ENCODE measurements at places on chromosomes 7 and 10.

DNA sequence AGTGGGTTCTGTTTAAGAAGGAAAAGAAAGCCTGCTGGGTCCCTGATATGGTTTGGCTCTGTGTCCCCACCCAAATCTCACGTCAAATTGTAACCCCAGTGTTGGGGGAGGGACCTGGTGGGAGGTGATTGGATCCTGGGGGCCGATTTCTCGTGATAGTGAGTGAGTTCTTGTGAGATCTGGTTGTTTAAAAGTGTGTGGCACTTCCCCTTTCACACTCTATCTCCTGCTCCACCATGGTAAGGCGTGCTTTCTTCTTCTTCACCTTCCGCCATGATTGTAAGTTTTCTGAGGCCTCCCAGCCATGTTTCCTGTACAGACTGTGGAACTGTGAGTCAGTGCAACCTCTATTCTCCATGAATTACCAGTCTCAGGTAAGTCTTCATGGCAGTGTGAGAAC is 42.6 kb downstream of the INPP5A start:
- no peak for DNase-seq

DNA sequence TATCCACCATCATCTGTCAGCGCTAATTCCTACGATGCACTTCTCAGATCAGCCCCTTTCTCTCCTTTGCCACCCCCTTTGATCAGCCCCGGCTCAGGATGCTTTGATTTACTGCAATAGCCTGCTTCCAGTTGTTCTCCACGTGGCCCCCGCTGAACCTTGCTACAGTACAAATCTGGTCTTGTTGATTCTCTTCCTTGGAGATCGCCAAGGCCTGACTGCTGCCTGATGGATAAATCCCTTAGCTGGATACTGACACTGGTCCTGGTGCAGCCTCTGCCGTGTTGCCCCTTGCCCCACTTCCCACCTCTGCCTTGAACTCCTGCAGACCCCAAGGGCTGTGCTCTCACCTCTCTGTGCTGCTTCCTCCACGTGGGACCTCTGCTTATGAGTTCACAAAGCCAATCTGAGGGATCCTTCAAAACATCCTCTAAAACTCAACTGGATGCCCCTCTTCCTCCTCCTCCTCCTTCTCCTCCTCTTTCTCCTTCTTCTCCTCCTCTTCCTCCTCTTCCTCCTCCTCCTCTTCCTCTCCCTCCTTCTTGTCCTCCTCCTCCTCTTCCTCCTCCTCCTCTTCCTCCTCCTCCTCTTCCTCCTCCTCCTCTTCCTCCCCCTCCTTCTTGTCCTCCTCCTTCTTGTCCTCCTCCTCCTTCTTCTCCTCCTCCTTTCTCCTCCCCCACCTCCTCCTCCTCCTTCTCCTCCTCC is 15.3 kb downstream of the PLXNA4 start:
- no peak for DNase-seq

DNA sequence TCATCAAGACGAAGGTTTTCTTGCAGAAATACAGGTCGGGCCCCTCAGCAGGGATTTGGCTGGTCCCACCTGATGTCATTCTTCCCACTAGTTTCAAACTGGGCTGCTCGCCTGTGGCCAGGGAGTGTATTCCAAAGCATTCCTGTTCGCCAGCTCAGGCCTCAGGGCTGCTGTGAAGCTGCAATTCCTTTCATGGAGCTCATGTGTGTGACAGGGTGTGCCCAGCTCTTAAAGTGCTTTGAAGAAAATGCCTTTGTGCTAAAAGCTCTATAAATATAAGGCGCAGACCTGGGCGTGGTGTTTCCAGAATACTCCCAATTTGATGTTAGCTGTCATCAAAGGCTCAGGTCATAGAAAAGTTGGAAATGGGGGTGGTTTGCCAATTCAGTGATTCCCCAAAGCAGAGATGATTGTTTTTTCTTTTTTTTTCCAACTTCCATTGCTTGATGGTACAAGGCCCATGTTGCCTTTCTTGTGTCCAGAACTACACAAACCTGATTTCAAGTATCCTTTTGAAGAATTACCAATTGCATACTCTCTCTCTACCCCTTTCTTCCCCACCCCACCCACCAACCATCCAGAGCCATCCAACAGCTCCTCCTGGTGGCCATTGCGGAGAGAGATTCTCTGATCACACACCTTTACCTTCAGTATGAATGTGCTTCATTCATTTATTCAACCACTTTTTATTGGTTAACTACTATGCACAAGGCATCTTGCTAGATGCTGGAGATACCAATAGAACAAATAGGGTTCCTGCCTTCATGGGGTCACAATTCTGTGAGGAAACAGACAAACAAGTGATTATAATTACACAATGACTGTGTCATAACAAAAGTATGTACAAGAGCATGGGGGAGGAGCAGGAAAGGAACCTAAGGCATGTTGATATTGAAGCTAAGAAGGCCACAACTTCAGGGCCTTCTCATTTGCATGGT is 297.3 kb upstream of the LYZL1 start:
- peak; percentile 32 for DNase-seq

DNA sequence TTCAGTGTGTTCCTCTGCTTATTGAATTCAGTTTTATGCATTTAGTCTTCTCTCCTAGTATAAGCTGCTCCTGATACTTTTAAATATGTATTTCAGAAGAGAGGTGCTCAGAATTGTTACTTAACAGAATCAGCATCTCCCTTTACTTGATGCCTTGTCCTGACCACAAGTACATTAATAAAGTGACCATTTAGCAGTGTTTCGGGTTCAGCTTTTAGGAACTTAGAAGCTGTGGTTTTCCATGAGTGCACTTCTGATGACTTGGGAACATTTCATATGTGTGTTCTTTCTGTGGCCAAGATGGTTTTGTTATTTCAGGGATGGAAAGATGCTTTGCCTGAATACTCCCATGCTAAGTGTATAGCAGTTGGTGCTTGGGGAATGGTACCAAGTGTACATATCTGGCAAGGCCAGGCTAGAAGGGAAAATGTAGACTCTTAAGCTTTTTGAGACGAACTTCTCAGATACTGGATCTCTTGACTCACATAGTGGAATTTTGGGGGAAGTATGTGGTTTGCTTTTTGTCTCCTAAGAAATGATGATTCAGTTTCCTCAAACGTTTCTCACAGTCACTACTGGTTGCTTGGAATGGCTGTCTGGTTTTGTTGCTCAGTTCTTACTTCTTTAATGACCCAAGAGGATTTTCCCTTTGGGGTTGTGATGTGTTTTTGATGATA is 17.2 kb downstream of the SGPL1 start:
- no peak for DNase-seq

DNA sequence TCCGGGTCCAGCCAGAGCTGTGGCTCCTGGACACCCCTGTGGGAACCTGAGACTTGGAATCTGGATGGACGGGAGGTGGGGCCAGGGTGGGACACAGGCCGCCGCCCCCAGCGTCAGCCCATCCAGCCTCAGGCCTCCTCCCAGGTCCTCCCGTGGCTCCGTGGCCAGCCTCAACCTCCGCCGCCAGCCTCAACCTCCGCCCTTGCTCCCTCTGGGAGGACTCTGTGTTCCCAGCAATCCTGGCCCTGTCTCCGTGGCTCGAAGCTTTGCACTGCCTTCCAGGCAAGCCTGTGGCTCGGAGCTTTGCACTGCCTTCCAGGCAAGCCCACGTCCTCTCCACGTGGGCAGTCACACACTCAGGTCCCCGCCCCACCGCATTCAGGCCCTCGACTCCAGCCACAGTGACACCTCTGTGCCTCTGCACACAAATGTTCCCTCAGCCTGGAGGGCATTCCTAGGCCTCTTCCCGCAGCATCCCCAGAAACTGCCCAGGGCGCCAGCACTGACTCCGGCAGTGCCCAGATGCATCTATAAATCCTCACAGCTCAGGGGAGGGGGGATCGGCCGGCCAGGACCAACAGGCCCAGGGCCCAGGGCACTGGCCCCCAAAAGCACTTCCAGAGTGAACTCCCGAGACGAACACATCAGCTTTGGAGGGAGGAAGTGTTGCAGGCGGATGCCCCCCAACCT is 44.7 kb upstream of the PDGFA start:
- DNase-seq: no peak

DNA sequence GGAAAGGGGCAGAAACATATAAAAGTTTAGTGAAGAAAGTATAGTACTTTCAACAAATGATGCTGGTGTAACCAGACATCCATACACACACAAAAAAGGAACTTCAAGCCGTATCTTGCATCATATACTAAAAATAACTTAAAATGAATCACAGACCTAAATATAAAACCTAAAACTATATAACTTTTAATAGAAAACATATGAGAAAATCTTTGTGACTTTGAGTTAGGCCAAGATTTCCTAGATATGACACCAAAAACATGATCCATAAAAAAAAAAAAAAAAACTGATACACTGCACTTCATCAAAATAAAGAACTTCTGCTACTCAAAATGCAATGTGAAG is 40.9 kb downstream of the NUDCD3 start:
- no peak for DNase-seq

GRCh38 chr7:130216750-130217149 is 9.1 kb downstream of the SSMEM1 start:
- no peak for DNase-seq

GRCh38 chr7:99404235-99404976 is 4.0 kb downstream of the PDAP1 start:
- no peak for DNase-seq

- peak; percentile 46 for DNase-seq
These were observed 198.6 kb downstream of the TRIL start for GRCh38 chr7:28759475-28759971.

- no peak for DNase-seq
These were observed 121.5 kb downstream of the ITIH5 start for GRCh38 chr10:7545261-7545660.

GRCh38 chr10:75407713-75408508 is 6.3 kb upstream of the ZNF503 start:
- DNase-seq: no peak

DNA sequence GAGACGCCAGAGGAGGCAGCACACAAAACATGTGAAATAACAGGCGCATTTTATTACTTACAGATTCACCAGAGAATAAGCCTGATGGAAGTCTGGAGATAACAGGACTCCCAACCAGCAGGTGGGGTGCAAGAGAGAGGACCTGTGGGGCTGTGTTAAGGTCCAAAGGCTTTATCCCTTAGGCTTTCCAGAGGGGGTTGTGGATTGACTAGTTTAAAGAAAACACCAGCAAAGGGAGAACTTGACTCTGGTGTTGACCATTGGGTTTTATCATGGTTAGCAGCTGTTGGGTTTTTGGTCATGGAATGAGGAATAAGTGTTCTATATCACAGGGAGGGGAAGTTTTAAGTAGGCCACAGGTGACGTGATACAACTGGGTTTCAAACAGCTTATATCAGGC is 1.6 kb upstream of the CRPPA start:
- no peak for DNase-seq

DNA sequence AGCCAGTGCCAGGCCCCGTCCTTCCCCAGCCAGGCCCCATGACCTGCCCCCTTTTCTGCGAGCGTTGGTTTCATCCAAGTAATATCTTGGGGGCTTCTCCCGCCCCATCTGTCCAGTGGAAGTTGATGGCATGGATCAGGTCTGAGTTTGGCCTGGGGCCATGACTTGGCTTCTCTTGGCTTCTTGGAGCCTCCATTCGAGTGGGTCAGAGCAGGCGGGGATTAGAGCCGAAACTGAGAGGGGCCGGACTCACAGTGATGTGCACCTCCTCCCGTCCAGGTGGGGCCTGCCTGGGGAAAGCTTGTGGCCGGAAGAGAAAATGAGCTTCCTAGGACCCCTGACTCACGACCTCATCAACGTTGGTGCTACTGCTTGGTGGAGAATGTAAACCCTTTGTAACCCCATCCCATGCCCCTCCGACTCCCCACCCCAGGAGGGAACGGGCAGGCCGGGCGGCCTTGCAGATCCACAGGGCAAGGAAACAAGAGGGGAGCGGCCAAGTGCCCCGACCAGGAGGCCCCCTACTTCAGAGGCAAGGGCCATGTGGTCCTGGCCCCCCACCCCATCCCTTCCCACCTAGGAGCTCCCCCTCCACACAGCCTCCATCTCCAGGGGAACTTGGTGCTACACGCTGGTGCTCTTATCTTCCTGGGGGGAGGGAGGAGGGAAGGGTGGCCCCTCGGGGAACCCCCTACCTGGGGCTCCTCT is 15.1 kb upstream of the LIMK1 start:
- DNase-seq: no peak

- DNase-seq: no peak
These were observed 50.7 kb upstream of the SVIL start for GRCh38 chr10:29685506-29685905.

- no peak for DNase-seq
These were observed 27.9 kb downstream of the CNNM2 start for GRCh38 chr10:102945962-102946361.

DNA sequence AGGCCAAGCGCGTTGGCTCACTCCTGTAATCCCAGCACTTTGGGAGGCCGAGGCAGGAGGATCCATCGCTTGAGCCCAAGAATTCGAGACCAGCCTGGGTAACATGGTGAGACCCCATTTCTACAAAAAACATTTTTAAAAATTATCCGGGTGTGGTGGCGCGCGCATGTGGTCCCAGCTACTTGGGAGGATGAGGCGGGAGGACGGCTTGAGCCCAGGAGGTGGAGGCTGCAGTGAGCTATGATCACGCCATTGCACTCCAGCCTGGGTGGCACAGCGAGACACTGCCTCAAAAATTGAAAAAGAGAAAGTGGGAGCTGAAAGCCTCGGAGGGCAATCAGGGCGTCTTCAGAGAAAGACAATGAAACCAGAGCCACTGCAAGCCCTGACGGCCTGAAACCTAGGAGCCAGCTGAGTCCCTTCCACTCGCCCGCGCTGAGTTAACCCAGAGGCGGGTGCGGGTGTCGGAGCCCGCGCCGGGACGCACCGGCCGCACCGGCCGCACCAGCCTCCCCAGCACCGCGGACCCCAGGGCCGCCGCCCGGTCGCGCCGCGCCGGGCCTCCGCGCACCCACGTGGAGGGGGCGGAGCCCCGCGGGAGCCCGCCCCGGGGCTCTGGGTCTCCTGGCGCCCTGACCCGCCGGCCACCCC is 22.4 kb downstream of the ZFAND2A start:
- DNase-seq: no peak

- peak; percentile 39 for DNase-seq
These were observed 114.2 kb downstream of the PPP1R3A start for GRCh38 chr7:113804475-113805095.

GRCh38 chr7:85322252-85322651 is 135.4 kb upstream of the SEMA3D start:
- DNase-seq: no peak

- peak; percentile 79 for DNase-seq
These were observed 302.5 kb upstream of the GALNT17 start for GRCh38 chr7:70829221-70830059.

DNA sequence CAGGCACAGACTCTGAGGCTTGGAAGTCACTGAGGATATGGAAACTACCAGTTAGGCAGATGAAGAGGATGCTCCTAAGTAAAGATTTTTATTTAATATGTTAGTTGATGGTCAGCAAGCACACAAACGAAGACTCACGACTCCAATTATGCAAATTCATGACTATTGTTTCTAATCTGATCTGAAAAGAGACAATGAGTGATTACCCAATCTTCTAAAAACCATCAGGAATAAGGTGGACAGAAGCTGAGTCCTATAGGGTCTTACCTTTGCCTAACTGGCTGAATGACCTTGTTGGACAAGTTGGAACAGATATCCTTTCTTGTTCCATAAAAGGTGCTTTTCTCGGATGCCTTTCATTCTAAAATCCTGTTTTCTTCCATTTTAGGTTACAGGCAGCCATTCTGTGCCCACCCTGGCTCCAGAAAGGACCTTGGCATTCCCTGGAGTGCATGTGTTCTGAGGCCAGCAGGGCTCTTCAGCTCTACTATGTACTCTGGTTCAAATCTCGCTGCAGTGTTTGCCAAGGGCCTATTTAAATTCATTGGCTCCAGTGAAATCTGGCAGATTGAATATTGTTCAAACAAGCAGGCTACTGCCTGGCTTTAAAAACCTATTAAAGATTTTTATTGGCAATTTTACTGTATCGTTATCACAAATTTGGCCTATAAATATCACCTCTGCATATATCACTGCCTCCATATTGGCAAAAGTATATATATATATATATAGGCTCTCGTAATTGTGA is 77.5 kb downstream of the SLC25A13 start:
- DNase-seq: no peak

All from NCI-H1417 (cell line).